DND-41 (cell line): ENCODE measurements at places on chromosomes 6 and 20.

GRCh38 chr6:18613319-18613925, 226.3 kb downstream of the RNF144B start:
- no peak for DNase-seq

DNA sequence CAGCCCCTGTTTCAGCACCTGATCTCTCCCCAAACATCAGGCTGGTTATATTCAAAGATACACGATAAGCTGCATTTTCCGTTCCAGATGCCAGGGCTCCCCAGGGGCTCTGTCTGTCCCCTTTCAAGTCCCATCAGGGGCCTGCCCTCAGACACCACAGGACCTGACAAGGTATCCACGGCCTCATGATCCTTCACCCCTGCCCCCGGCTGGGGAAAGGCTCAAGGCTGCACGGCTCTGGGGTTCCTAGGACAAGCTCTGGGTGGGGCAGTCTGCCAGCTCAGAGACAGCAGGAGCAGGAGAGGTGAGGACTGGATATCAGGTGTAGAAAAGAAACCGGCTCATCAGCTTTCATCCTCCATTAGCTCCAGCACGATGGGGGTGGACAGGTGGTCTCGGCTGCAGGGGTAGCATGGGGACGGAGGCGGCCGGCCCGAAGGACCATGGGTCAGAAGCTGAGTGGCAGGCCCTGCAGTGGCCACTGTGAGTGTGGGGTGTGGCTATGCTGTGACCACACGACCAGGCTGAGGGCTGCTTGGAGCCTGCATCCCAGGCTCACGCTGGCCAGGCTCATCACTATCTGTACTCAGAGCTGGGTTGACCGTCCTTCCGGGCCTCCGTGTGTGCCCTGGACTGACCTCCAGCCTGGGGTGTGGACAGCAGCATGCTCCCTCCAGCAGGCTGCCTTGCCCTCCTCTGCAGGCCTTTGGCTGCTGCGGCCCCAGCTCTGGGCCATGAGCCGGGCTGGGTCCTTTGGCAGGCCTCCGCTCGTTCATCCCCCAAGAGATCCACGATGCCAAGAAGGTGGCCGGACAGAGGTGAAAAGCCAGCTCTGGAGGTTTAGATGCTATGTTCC, 386.2 kb downstream of the THBS2 start:
- no peak for DNase-seq

DNA sequence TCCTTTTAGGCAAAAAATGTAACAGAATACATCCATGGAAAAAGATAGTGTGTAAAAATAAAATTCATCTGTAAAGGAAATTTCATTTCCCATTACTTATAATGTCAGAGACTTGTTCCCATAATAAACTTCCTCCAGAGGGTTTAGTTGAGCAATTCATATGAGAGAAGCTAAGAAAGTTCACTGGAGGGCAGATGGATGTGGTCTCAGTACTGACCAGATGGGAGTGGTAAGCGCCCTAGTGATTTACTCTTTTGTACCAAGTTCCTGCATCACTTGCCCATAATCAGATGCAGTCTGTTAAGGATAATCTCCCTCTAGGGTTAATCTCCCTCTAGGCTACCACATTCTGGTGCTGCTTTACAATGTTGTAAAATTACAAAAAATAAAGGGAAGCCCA, 61.7 kb downstream of the ESF1 start:
- no peak for DNase-seq

GRCh38 chr6:143361536-143362191, 88.8 kb downstream of the ADAT2 start:
- no peak for DNase-seq

- DNase-seq = no peak
These were observed 66.6 kb downstream of the PHACTR3 start for GRCh38 chr20:59670786-59671492.
